Stimulated activated CD8-positive, alpha-beta memory T cell treated with anti-CD3 and anti-CD28 coated beads, Interleukin-7, amount 100 ng/mL, for 48 hours (primary cell): ENCODE measurements at places on chromosomes 12 and 14.

DNA sequence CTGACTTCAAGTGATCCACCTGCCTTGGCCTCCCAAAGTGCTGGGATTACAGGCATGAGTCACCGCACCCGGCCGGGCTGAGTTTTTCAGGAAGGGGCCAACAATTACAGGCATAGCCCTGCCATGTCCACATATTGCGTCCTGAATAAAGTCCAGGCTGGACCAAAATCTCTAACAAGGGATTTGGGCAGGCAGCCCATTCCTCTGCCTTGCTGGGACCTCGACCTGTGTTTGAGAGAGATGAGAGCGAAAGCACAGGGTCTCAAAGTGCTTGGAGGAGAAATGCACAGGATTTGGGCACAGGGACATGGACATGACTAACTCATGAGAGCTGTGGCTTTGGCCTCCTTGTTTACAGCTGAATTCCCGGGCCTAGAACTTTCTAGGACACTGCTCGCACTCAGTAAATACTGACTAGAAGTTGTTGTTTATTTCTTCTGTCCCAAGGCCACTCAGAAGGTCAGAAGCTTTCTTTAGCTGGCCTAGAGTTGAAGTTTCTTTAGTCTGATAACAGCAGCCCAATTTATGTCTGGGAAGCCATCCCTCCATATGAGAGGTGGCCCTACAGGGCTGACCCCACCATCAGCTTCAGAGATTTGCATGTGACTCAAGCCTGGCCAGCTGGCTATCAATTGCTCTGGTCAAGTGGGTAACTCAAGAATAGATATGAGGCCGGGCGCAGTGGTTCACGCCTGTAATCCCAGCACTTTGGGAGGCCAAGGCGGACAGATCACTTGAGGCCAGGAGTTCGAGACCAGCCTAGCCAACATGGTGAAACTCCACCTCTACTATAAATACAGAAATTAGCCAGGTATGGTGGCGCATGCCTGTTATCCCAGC is 11.7 kb downstream of the CAMKK2 start:
- DNase-seq = no peak

DNA sequence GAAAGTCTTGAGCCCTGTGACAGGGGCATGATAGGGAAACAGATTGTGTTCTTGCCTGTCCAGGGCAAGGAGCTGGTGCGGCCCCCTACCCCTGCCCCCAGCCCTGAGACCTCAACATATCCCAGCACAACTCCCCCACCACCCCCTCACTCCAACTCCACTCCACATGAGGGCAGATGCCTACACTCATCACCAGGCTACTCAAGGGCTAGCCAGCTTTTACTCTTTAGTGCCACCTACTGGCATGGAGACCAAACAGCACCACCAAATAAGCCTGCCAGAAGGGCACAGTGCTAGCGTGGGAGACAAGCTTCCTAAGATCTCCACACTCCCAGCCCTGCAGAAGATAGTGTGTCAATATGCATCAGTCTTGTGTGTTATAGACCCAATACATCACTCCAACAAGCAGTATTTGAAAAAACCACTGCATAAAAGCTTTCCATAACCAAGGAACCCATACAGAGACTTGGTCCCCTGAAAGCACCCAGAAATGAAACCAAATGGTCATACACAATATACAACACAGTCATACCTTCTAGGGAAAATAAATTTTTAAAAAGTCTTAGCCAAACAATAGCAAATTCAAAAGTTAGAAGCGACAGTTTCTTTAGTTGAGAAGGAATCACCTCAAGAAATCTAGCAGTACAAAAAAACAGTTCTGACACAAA is 154.4 kb downstream of the KCNK10 start:
- no peak for DNase-seq

GRCh38 chr14:100825713-100826331 is at the start of gene MEG3:
Gene MEG3 (plus strand): TSS chr14:100826118.
- no peak for DNase-seq

GRCh38 chr14:55899531-55899930 is 218.7 kb upstream of the PELI2 start:
- no peak for DNase-seq

GRCh38 chr12:100555722-100556121 is 17.8 kb upstream of the GAS2L3 start:
- DNase-seq = no peak

DNA sequence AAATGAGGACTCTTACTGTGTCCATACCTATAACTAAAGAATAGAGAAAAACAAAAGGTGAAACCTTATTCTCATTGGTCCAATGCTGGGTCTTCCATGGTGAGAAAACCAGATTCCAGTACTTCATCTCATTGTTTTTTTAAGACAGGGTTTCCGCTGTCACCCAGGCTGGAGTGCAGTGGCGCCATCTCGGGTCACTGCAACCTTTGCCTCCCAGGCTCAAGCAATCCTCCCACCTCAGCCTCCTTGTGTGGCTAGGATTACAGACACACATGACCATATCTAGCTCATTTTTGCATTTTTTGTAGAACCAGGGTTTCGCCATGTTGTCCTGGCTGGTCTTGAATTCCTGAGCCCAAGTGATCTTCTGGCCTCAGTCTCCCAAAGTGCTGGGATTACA is 13.3 kb downstream of the RBM23 start:
- no peak for DNase-seq

DNA sequence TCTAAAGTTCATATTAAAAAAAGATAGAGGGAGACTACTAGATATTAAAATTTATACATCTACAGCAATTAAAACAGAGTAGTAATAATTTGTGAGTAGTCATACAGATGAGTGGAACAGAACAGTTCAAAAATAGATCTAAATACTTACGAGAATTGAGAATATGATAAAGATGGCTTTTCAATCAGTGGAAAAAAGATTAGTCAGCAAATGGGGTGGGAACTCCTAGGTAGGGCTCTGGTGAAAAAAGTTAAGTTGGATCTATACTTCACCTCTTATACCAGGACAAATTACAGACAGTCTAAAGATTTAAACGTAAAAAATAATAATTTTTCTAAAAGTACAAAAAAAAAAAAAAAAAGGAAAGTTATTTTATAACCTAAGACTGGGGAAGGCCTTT is 66.9 kb downstream of the GPATCH2L start:
- DNase-seq = no peak

DNA sequence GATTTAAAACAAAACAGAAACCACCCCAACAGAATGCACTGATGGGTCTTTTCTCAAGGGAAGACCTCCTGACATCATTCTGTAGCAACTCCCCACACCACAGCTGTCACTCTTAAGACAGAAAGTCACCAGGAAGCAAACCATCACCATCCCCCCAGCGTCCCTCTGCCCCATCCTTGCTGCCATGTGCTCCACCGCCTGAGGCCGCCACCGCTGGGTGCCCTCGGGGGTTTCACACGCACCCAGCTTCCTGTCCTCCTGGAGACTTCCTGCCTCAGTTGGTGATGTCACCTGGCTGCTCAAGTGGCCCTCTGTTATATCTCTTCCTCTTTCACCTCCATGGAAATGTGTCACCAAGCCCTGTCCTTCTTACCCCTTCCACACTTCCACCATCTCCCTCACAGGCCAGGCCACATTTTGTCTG is 71.4 kb upstream of the GPR68 start:
- peak; percentile 83 for DNase-seq

GRCh38 chr12:66851134-66851533 is 172.3 kb upstream of the GRIP1 start:
- no peak for DNase-seq

GRCh38 chr12:112307317-112308011 is 74.8 kb downstream of the HECTD4 start:
- no peak for DNase-seq

DNA sequence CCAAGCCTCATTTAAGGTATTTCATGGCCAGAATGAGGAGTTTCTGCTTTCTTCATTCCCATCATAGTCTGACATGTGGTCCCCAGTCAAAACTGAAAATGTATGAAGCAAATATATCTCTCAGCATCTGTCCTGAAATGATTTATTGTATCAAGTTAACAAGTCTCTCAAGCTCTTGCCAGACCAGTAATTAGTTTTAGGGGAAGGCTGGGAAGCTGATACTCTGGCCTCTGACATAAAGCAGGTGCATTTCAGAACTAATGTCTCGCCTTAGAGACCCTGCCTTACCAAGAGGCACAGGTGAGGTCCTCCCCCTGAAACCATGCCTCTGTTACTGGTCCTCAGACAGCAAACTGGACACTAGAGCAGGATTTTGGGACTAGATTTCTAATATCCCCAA is 266.5 kb downstream of the SLC15A4 start:
- DNase-seq = no peak

DNA sequence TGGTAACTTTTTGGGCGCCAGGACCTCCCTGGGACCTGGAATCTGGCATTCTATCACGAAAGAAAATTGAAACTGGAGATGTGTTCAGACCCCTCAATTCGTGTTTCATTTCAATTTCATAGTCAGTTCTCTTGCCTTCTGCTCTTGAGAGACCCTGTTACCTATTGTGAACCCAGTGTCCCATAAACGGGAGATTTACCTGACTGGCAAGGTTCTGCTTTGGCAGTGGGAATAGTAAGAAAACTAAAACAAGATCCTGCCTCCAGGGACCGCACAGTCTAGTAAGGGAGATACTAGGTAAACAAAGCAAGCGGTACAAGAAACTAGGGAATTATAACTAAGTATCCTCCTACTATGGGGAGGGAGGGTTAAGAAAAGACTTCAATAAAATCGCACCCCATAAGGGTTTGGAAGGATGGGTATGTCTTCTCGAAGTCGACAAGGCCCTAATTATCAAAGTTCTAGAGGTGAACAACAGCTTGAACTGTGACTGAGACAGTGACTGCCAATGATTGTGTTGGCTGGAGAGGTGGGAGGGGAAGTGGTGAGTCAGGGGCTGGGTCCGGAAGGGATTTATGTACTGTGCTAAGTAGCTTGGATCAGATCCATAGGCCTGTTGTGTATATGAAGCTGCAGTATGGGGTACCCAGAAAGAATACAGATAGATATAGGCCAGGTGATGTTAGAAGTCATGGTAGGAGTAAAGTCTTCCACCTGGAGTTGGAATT is 754 bp downstream of the ACSS3 start:
- no peak for DNase-seq

- DNase-seq = no peak
These were observed 96.5 kb upstream of the DYNC1H1 start for GRCh38 chr14:101867854-101868253.

- DNase-seq = no peak
These were observed 316.3 kb downstream of the GPHN start for GRCh38 chr14:66824251-66824650.

- no peak for DNase-seq
These were observed 138.5 kb downstream of the KTN1 start for GRCh38 chr14:55718551-55718950.

DNA sequence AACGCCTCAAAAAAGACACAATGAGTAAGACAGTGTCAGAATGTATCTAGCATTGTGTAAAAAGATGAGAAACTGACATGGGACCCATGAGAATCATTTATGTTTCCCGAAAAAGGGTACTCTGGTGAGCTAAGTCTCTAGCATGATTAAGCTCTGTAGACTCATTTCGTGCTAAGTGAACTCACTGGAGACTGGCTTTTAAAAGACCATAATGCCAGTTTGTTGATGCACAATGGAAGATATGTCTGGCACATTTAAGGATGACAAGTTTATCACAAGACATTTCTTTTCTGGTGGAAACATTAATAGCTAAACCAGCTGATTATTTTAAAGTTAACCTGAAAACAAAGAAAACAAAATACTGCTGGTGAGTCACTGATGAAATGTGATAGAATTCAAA is 233.5 kb downstream of the SLC2A13 start:
- no peak for DNase-seq

DNA sequence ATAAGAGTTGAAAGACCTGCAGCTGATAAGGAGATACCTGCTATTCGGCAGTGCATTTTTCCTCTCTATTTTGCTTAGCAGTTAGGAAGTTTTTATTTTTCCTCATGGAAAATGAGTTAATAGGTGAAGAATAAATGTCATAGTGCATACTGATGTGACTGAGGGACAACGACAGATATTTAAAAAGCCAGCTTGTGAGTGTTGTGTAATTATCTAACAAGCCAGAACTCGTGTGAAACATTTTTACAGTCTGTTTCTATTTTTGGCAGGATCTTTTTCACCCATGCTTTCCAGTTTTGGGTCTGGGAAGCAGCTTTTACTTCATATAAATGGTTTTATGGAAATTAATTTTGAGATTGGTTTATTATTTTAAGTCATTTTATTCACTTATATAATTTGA is 2.9 kb downstream of the FBXO34 start:
- DNase-seq = no peak

DNA sequence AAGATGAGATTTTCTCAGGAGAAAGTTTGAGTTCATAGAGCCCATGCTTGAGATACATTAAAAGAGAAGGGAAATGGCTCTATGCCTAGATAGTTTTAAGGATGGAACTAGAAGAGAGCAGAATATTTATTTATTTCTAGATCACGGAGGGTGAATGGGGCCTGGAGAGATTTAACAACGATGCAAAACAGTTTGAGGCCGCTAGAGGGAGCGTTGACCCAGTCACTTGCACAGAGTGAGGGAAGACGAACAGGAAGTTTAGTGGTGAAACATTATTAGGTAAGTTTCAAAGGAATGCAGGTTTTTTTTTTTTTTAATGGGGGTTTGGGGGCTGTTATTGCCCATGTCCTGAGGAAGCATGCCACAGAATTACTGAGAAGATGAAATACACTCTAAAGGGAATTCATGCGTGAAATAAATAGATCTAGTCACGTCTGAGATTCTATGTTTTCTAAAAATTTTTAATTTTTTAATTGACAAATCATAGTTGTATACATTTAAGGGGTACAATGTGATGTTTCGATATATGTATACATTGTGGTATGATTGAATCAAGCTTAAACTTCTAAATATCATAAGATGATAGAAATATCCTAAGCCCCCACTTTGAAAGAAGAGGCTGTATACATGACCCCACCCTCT is 14.8 kb upstream of the PPP1R1A start:
- DNase-seq = peak; percentile 21
